ENCODE measurements at places on chromosomes 16 and 17. TPM values are rescaled to one million over a fixed set of nuclear protein-coding genes. Genes with fewer than 3 reads are reported as not detected.

DNA sequence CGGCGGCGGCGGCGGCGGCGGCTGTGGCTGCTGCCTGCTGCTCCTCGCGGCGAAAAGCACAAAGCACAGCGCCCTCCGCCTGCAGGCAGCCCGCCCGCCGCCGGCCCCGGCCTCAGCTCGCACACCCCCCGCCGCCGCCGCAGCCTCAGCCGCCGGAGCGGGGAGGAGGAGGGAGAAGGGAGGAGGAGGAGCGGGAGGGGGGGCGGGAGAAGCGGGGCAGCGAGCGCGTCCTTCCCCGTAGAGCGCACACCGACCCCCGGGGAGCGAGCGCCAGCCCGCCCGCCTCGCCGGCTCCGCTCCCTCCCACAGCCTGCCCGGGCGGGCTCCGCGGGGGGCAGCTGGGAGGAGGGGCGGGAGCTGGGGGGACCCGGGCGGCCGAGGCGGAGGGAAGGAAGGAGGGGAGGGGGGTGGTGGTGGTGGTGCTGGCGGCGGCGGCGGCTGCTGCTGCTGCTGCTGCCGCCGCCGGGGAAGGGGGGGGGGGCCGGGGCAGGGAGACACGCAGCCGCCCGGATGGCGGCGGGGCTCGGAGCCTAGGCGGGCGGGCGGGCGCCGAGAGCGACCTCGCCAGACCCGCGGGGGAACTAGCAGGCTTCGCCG, at the start of gene UBTF:
Gene UBTF (minus strand): TSS at position 60 of the 597 bp plus-strand sequence. CDS start 1,446 bp downstream, outside the sequence.
- DNase-seq, result no peak
- H3K36me3 ChIP-seq, result peaks cover 35% of the 10 kb centered on the region
- H3K27ac ChIP-seq, result peak within 1 kb of the TSS; percentile 96

- no peak overlapping the region for H3K4me3 ChIP-seq
- DNase-seq, result no peak
- no peaks in the 10 kb centered on the region for H3K27me3 ChIP-seq
- no peak overlapping the region for H3K27ac ChIP-seq
These were observed 426.9 kb downstream of the NPIPA7 start for GRCh38 chr16:16805809-16806208.

- no peak for DNase-seq
- no peaks in the 10 kb centered on the region for H3K27me3 ChIP-seq
- no peak overlapping the region for H3K4me3 ChIP-seq
- H3K36me3 ChIP-seq, result peaks cover 21% of the 10 kb centered on the region
- peak overlapping the region; percentile 68 for H3K27ac ChIP-seq
These were observed 47.7 kb downstream of the CMIP start for GRCh38 chr16:81492311-81492761.

DNA sequence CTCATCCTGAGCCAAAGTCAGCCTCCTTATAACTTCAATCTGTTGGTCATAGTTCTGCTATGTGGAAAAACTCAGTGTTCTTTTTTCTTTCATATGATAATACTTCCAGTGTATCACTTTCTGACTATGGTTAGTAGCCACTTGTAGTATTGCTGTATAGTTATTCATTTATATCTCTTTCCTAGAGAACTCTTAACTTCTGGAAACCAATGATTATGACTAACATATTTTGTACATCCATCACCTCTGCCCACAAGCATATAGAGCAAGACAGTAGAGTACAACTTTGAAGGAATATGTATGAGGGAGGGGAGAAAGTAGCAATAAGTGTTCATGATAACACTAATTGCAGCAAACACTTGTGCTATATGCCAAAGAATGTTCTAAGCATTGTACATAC, 38.6 kb downstream of the COX10 start:
- no peak overlapping the region for H3K4me3 ChIP-seq
- no peak overlapping the region for H3K27ac ChIP-seq
- H3K4me1 ChIP-seq, result no peaks in the 10 kb centered on the region
- no peaks in the 10 kb centered on the region for H3K27me3 ChIP-seq
- H3K36me3 ChIP-seq, result no peaks in the 10 kb centered on the region

GRCh38 chr17:18203308-18203707, 19.7 kb downstream of the ALKBH5 start:
- H3K4me1 ChIP-seq, result peaks cover 4% of the 10 kb centered on the region
- H3K4me3 ChIP-seq, result no peak overlapping the region
- H3K36me3 ChIP-seq, result peaks cover 81% of the 10 kb centered on the region
- H3K27ac ChIP-seq, result no peak overlapping the region

- no peaks in the 10 kb centered on the region for H3K27me3 ChIP-seq
- peaks cover 3% of the 10 kb centered on the region for H3K4me1 ChIP-seq
- H3K36me3 ChIP-seq, result no peaks in the 10 kb centered on the region
- H3K4me3 ChIP-seq, result no peak overlapping the region
- H3K27ac ChIP-seq, result no peak overlapping the region
These were observed 24.9 kb downstream of the DCUN1D3 start for GRCh38 chr16:20875355-20875650.

DNA sequence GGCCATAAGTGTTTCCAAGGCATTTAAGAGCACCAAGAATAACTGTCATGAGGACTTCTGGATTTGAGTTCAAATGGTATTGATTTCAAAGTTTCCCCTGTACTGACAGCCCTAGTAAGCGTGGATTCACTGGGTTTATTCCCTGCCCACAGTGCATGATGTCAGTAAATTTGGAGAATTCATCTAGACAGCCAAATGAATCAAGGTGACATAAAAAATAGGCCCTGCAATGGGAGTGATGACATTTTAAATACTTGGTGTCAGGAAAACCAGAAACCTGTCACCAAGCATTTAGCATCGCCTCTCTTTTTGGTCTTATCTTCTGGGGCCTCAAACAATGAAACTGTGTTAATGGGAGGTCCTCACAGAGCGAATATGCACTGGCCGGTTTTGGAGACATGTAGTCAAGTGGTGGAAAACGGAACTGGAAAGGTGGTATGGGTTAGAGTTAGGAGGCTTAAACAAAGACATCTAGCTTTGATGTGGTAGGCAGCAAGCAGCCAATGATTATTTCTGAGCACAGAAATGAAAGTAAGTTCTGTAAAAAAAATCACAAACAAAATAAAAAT, 29.1 kb downstream of the COG4 start:
- no peak for DNase-seq
- no peak overlapping the region for H3K27ac ChIP-seq
- peaks cover 53% of the 10 kb centered on the region for H3K36me3 ChIP-seq
- H3K27me3 ChIP-seq, result no peaks in the 10 kb centered on the region
- no peak overlapping the region for H3K4me3 ChIP-seq

GRCh38 chr16:11597235-11598095, 10.7 kb upstream of the LITAF start:
- DNase-seq, result peak; percentile 29
- no peak overlapping the region for H3K4me3 ChIP-seq
- no peaks in the 10 kb centered on the region for H3K27me3 ChIP-seq
- peaks cover 14% of the 10 kb centered on the region for H3K4me1 ChIP-seq

GRCh38 chr16:12837756-12838155, 34.1 kb upstream of the CPPED1 start:
- H3K4me1 ChIP-seq, result peaks cover 3% of the 10 kb centered on the region
- no peaks in the 10 kb centered on the region for H3K27me3 ChIP-seq
- H3K4me3 ChIP-seq, result no peak overlapping the region
- H3K36me3 ChIP-seq, result no peaks in the 10 kb centered on the region
- no peak overlapping the region for H3K27ac ChIP-seq

- no peak overlapping the region for H3K27ac ChIP-seq
- H3K4me1 ChIP-seq, result peaks cover 14% of the 10 kb centered on the region
- DNase-seq, result no peak
- H3K36me3 ChIP-seq, result no peaks in the 10 kb centered on the region
These were observed 16.1 kb upstream of the NAGS start for GRCh38 chr17:43988301-43988700.

The CCL23 gene
- 0.28 TPM for total RNA-seq

The DOC2A gene
- total RNA-seq, result 7.6 TPM

The POLG2 gene
- 13.2 TPM for total RNA-seq
